Kidney capillary endothelial cell (primary cell): ENCODE measurements at places on chromosomes 16 and 17.

- DNase-seq: no peak
These were observed 18.8 kb downstream of the TAC4 start for GRCh38 chr17:49829026-49829425.

GRCh38 chr17:71118039-71118438, 948.7 kb downstream of the KCNJ2 start:
- no peak for DNase-seq

- no peak for DNase-seq
These were observed 23.2 kb downstream of the LSM12 start for GRCh38 chr17:44043272-44043696.

- DNase-seq: peak; percentile 15
These were observed 17.0 kb downstream of the CRYM start for GRCh38 chr16:21260870-21261791.

GRCh38 chr17:81364278-81365147, 30.7 kb upstream of the BAHCC1 start:
- no peak for DNase-seq

DNA sequence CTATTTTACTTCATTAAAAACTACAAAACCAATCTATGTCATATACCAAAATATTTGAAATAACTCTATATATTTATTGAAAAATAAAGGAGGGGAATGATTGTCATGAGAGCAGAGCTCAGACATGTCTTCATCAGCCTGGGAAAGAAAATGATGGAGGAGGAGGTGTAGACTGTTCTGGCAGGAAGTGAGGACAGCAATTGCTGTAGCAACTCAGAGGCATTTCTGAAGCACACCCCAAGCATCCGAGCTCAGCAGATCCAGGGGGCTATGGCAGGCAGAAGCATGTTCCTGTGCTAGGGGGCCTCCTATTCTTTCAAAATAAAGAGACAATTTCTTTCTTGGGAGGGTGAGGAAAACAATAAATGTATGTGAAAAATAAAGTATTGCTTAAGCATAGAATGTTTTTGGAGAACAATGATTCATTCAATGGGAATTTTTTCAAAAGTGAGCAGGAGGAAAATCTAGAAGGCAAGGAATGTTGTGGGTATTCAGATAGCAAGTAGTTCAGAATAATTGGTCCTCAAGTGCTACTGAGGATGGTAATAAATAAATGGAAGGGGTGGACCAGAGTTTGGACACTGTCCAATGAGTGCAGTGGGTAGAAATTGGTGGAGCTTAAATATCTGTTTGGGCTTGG, 383.4 kb downstream of the CDH11 start:
- DNase-seq: no peak

GRCh38 chr17:62975206-62975605, 9.2 kb downstream of the TANC2 start:
- DNase-seq: no peak

DNA sequence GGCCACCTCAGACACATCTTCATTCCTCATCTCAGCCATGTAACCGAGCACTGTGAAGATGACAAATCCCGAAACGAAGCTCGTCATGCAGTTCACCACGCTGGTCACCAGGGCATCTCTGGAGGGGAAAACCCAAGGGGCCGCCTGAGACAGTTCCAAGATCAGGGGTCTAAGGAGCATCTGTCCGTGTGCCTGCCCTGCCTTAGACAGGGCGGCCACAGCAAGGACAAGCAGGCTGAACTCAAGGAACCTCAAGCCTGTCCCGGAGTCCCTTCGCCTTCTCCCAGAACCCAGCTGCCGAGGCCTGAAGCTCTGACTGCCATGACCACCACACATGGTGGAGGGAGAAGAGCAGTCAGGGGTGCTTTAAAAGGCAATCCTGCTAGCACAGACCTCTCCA, 22.7 kb downstream of the SLC6A4 start:
- DNase-seq: no peak

GRCh38 chr17:77072670-77073069, 68.1 kb upstream of the SEC14L1 start:
- no peak for DNase-seq

DNA sequence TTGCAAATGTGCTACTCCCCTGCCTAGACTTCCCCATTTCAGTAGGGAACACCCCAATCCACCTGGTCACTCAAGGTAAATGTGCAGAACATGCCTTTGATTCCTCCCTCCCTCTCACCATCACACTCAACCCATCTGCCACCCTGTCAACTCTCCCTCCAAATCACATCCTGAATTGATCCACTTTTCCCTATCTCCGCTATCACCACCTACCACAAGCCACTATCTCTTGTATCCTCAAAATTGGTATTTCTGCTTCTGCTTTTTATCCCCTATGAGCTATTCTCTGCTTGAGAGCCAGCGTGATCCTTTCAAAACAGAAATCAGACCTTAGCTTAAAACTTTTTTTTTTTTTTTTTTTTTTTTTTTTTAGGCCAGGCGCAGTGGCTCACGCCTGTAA, 5.4 kb upstream of the NOL11 start:
- no peak for DNase-seq

DNA sequence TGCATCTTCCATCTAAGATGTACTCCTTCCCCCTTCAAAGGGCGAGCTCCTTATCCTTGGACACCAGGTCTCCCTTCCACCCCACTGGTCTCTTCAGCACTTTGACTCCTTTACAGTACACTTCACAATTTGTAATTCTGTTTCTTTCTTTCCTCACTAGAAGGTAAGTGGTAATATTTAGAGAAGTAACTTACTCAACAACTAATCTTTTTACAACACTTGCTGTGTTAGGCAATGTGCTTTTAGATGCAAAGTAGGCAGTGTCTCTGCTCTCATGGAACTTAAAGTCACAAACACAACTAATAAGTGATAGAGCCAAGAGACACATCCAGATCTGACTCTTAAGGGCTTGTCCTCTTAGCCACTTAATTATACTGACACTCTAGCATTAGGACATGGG, 6.4 kb downstream of the SIAH1 start:
- no peak for DNase-seq

GRCh38 chr17:64004218-64004770, 6.1 kb downstream of the PRR29 start:
- no peak for DNase-seq

DNA sequence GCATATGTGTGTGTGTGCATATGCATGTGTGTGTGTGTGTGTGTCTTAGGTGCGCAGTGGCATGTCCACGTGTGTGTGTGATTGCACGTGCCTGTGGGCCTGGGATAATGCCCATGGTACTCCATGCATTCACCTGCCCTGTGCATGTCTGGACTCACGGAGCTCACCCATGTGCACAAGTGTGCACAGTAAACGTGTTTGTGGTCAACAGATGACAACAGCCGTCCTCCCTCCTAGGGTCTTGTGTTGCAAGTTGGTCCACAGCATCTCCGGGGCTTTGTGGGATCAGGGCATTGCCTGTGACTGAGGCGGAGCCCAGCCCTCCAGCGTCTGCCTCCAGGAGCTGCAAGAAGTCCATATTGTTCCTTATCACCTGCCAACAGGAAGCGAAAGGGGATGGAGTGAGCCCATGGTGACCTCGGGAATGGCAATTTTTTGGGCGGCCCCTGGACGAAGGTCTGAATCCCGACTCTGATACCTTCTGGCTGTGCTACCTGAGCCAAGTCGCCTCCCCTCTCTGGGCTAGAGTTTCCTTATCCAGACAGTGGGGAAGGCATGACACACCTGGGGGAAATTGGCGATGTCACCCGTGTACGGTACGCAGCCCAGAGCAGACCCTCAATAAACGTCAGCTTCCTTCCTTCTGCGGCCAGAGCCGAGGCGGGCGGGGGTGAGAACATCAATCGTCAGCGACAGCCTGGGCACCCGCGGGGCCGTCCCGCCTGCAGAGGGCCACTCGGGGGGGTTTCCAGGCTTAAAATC, 47.6 kb downstream of the IL21R start:
- DNase-seq: no peak

DNA sequence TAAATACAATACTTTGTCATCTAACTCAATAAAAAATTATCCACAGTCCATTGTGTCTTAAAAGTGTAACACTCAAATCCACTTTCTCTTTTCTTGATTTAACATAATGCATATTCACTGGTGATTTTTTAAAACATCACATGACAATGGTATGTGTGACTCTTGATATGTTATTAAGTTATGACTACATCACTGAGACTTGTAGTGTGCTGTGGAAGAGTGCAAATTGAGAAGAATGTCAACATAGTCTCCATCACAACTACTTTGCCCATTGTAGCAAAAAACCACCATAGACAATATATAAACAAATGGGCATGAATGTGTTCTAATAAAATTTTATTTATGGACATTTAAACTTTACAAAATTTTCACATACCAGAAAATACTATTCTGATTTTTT, 380.7 kb upstream of the PMFBP1 start:
- DNase-seq: no peak

GRCh38 chr17:7577327-7578199, 1.9 kb upstream of the CD68 start:
- no peak for DNase-seq

GRCh38 chr16:89678258-89678657, 8.2 kb upstream of the CDK10 start:
- DNase-seq: no peak

GRCh38 chr17:76124582-76125390, 16.3 kb downstream of the FOXJ1 start:
- DNase-seq: no peak

GRCh38 chr16:57999366-57999970, 1.0 kb downstream of the ZNF319 start:
- no peak for DNase-seq

GRCh38 chr17:2695243-2695960, 16.2 kb downstream of the CLUH start:
- DNase-seq: no peak

DNA sequence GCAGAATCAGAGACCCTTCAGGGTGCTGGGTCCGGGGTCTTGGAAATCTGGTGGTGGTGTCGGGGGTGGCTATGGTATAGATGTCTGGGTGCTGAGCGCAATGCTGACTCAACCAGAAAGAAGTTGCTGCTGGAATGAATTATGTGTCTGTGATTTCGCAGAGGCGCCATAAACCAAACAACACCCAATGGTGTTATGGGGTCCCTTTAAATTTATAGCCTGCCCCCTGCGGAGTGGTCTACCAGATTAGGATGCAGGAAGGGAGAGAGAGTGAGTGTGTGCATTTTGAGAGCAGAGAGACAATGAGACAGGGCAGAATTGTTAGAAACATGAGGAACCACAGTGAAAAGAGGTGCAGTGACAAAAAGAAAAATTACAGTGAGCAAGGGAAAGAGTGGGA, 100.7 kb upstream of the CDH11 start:
- DNase-seq: no peak

GRCh38 chr17:15092762-15093161, 172.4 kb downstream of the PMP22 start:
- DNase-seq: no peak

DNA sequence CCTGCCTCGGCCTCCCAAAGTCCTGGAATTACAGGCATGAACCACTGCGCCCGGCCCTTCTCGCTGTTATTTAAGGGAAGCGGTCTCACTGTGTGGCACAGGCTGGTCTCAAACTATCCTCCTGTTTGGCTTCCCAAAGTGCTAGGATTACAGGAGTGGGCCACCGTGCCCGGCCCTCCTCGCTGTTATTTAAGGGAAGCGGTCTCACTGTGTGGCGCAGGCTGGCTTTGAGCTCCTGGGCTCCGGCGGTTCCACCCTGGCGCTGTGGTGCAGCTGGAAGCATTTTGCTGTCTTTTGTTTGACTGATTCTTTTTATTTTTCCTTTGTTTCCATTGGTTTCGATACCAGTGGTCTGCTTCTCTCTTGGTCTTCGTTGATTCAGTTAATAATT, 40.7 kb downstream of the FOXK2 start:
- DNase-seq: no peak

- no peak for DNase-seq
These were observed 284.5 kb downstream of the MAF start for GRCh38 chr16:79316004-79316458.

- no peak for DNase-seq
These were observed 70.2 kb downstream of the IRF8 start for GRCh38 chr16:85969159-85969558.

DNA sequence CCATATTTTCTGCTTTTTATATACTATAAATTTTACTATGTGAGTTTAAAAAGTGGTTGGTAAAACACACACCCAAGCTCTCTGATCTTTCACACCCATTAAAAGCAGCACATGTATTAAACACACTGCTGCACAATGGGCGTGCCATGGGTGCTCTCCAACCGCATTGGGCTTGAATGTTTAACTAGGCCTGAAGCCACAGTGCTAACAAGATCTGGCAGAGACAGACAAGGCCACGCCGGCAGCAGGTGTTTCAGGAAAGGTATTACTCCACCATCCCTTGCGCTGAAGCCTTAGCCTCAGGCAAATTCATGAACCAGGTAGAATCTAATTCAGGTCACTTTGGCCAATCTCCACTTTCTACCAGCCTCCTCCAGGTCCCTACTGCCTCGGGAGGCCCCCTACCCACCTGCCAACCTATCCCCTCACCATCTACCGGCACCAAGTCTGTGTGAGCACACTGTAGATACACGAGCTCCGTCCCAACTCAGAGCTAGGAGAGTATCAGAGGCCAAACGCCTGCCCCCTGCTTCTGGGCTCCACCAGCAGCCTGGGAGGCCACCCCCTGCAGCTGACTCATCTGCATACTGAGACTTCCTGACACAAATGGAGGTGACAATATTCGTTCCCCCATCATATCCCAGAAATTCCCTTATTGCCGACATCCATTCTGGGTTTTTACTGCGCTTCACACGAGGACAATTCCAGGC, 95.0 kb downstream of the ADCY9 start:
- DNase-seq: no peak
